ENCODE measurements at places on chromosomes 7 and 10.

GRCh38 chr10:29846881-29847280 is 212.1 kb upstream of the SVIL start:
- no peak for DNase-seq

- no peak for DNase-seq
Observed at GRCh38 chr10:61903221-61903927, 1.9 kb downstream of the ARID5B start.

- DNase-seq, result no peak
Observed at GRCh38 chr7:90680484-90680883, 84.4 kb downstream of the CDK14 start.

- DNase-seq, result no peak
Observed at GRCh38 chr7:155702616-155703015, 58.2 kb downstream of the RBM33 start.

GRCh38 chr10:65708057-65708456 is 1217.8 kb upstream of the LRRTM3 start:
- no peak for DNase-seq

DNA sequence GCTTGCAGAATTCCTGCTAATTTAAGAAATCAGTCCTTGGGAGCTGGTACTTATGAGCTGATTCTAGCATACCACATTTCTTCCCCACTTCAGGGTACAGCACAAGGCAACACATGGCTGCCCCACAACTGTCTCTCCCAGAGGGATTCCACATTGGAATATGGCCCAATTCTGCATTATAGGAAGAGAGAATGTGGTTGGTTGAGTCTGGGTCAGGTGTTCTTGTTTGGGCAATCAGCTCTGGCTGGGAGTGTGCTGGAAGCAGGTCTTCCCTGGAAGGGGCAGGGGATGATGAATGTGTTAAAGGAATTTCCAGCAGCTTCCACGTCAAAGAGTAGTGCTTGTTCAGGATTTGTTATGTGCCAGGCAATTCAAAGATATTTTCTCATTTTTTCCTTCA is 95.7 kb downstream of the BUB3 start:
- no peak for DNase-seq

- DNase-seq, result no peak
Observed at GRCh38 chr7:117962366-117962994, 89.2 kb upstream of the CTTNBP2 start.

GRCh38 chr10:55002420-55002819 is 201.4 kb upstream of the PCDH15 start:
- no peak for DNase-seq

DNA sequence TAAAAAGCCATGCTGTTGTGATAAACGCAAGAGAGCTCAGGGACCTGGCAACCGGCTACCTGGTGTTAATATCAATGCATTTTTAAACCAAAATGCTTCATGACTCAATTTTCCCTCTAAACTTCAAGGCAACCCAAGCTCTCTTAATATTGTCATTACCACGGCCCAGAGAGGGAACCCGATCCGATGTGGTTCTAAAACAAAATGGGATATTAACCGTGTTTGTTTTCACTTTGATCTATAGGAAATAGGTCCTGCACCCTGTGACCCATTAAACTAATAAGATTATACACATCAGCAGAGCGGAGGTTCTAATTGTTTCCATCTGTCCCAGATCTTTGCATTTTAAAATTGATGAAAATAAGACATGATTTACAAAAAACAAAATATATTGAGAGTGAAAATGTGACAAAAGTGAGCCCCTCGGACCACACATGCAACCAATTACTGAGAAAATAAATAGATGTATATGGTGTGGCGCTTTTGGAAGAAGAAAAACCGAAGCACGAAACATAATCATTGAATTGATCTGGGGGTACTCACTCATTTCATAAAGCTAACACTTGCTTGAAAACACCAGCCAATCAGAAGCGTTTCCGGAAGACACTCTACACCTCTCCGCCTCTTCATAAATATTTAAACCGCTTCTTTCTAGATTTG is 290.3 kb upstream of the NFE2L3 start:
- no peak for DNase-seq

GRCh38 chr10:101848894-101849351 is 5.3 kb upstream of the KCNIP2 start:
- DNase-seq, result no peak

- no peak for DNase-seq
Observed at GRCh38 chr7:78326876-78327275, 528.3 kb downstream of the PHTF2 start.

DNA sequence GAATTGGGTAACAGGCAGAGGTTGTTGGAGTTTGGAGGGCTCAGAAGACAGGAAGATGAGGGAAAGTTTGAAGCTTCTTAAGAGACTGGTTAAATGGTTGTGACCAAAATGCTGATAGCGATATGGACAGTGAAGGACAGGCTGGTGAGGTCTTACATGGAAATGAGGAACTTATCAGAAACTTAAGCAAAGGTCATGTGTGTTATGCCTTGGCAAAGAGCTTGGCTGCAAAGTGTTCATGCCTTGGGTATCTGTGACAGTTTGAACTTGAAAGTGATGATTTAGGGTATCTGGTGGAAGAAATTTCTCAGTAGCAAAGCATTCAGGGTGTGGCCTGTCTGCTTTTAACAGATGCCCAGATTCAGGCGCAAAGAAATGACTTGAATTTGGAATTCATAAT is 64.5 kb upstream of the EEPD1 start:
- DNase-seq, result no peak

GRCh38 chr10:76035206-76036110 is 604.0 kb downstream of the LRMDA start:
- DNase-seq, result no peak

All from H54 (cell line).